ENCODE measurements at places on chromosomes 13 and 19.
A peak's percentile ranks its signal among the peaks of the same experiment; 100 is the strongest.

DNA sequence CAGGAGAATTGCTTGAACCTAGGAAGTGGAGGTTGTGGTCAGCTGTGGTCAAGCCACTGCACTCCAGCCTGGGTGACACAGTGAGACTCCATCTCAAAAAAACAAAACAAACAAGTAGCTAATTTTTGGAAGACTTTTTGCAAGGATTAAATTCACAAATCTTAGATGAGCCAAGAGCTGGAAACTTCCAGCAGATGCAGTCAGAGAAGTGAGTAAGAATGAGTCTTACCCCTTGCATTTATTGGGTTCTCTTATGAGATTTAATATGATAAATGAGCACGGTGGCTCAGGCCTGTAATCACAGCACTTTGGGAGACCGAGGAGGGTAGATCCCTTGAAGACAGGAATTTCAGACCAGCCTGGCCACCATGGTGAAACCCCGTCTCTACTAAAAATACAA, 44.9 kb upstream of the NBEA start:
- no peak for DNase-seq

DNA sequence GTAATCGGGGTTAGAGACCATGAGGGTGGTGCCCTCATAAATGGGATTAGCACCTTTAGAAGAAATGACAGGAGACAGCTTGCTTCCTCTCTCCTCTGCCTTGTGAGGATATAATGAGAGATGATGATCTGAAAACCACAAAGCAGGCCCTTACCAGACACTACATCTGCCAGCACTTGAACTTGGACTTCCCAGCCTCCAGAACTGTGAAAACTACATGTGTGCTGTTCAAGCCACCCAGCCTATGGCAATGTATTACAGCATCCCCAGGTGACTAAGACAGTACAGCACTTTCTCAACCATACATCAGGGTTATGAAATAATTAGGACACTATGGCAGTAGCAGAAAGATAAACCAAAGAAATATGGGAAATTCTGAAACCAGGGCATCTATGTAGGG, 7.4 kb downstream of the ZNF564 start:
- DNase-seq, result no peak

GRCh38 chr19:19280561-19280960, 7.5 kb upstream of the TM6SF2 start:
- no peak for DNase-seq

DNA sequence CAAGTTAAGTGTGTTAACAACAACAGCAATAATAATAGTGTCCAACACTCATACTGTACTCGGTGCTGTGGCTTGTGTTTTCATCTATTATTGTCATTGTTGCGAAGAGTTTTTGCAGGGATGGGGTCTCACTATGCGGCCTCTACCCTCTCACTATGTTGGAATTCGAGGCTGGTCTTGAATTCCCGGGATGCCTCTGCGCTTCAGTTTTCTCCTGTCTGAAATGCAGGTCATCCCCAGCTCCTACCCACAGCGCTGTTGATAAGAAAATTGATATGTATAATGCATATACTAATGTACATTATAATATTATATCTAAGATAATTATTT, 4.9 kb upstream of the SBK3 start:
- DNase-seq, result peak; percentile 28

- no peak for DNase-seq
Observed at GRCh38 chr19:46634656-46635218, 1.3 kb downstream of the GNG8 start.

DNA sequence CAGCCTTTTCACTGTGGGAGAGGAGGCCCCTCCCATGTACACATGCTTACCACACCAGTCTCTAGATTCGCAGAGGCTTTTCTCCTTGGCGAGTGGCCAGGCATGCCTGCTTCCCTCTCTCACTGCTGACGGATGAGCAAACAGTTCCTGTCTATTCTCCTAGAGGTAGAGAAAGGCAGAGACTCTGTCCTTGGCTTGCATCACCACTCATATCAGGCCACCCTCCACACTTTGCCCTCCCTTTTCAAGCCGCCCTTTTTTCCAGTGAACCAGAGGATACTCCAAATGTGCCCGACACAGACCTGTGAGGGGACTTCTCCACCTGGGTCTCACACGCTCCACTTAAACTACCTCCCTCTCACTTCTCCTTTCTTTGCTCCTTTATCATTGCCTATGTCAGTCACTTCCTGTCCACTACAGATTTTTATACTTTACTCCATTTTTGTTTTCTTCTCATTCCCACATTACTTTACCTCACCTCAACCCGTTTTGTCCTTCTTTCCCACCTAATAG, 284.6 kb downstream of the DNAJC15 start:
- peak; percentile 97 for DNase-seq

DNA sequence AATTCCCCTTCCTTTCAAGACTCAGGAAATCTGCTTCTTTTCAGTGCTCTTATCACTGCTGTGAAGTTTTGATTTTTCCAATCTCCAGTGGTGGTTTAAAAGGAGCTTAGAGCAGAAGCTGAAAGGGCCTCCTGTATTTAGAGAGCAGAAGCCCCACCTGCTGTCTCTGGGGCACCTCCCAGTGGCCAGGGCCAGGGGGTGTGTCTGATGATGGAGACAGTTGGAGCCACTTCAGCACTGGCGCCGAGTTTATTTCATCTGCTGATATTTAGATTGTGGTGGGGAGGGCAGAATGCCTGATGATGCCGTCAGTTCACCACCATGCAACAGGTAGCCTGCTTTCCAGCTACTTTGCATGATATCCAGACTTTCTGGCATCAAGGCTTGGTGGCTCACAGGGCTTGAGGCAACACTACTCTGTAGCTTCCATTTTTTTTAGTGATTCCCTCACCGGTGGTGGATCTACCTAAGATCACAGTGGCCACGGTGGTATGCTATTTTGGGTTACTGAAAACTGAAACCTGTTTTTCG, 371.9 kb downstream of the KCNRG start:
- peak; percentile 38 for DNase-seq

DNA sequence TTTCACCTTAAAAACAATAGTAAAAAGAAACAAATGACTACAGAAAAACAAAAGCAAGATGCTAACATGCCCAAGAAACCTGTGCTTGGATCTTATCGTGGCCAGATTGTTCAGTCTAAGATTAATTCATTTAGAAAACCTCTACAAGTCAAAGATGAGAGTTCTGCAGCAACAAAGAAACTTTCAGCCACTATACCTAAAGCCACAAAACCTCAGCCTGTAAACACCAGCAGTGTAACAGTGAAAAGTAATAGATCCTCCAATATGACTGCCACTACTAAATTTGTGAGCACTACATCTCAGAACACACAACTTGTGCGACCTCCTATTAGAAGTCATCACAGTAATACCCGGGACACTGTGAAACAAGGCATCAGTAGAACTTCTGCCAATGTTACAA, 6.0 kb downstream of the CKAP2 start:
- no peak for DNase-seq

DNA sequence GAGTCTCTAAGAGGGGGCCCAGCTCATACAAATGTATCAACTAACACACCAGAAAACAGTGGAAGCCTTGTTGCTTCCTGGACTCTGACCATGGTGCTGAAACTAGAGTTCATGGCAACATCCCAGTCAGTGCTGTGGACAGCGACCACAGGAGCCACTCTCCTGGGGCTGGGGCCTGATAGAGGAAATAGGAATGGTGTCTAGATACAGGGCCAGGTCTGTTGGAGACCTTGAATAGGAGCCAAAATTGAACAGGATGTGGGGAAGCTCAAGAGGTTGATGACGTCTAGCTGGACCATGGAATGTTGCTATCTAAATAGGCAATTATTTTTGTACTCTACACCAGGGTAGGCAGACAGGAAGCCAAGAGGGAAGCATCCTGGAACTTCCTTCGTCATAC, 21.7 kb downstream of the LILRB4 start:
- no peak for DNase-seq

GRCh38 chr13:87536499-87536898, 134.7 kb upstream of the SLITRK5 start:
- DNase-seq, result peak; percentile 3

- no peak for DNase-seq
Observed at GRCh38 chr13:44768239-44768638, 192.1 kb upstream of the TSC22D1 start.

GRCh38 chr13:57640607-57641006, 9.1 kb downstream of the PCDH17 start:
- no peak for DNase-seq

DNA sequence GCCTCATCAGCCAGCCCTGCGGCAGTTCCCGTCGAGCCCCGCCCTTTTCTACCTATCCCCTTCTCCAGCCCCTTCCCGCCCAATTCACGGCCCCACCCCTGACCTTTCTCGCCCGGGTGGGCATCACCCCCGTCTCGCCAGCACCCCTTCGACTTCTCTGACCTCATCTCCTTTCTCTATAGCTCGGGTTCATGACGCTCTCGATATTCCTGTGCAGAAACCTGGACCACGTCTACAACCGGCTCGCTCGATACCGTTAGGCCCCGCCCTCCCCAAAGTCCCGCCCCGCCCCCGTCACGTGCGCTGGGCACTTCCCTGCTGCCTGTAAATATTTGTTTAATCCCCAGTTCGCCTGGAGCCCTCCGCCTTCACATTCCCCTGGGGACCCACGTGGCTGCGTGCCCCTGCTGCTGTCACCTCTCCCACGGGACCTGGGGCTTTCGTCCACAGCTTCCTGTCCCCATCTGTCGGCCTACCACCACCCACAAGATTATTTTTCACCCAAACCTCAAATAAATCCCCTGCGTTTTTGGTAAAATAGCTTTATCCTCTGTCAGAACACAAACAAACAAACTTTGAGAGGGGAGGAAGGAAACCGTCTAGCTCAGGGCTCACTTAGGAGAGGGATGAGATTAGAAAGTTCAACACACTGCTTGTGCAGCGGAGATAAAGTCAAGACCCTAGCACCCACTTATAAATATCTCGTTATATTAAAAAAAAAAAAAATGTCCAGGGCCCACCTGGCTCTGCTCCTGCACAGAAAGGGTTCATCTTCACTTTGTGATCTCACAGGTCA, 5.1 kb downstream of the CD37 start:
- DNase-seq, result no peak
